ENCODE measurements at places on chromosomes 12 and 14.
A peak's percentile ranks its signal among the peaks of the same experiment; 100 is the strongest.

GRCh38 chr14:24416254-24416931 is 13.1 kb downstream of the CBLN3 start:
- DNase-seq: no peak

DNA sequence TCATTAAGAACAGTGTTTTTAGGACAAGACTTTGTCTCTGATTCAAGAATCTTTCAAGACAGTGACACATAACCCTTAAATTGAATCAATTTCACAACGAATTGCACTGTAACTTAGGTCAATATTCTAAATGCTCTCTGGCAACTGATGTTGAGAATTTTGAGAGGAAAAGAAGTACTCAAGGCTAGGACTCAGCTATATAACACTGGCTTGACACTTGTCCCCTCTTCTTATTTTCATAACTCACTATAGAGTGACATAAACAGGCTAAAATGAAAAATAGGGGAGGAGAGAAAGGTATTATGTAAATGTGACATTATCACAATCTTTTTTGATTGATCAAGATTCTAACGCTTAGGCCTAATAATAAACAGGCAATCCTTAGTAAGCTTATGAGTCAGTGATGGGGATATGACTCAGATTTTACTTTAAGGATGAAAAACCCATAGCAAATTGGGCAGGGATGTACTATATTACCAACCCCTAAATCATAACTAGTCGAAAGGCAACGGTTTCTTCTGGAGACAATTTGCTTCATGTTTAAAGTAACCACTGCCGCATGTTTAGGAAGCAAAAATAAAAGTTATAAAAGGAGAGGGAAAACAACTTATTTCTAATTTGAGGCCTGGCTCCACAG is 10.9 kb downstream of the BTG1 start:
- DNase-seq: peak; percentile 78

GRCh38 chr12:131749618-131750315 is 38.9 kb downstream of the SFSWAP start:
- DNase-seq: no peak

DNA sequence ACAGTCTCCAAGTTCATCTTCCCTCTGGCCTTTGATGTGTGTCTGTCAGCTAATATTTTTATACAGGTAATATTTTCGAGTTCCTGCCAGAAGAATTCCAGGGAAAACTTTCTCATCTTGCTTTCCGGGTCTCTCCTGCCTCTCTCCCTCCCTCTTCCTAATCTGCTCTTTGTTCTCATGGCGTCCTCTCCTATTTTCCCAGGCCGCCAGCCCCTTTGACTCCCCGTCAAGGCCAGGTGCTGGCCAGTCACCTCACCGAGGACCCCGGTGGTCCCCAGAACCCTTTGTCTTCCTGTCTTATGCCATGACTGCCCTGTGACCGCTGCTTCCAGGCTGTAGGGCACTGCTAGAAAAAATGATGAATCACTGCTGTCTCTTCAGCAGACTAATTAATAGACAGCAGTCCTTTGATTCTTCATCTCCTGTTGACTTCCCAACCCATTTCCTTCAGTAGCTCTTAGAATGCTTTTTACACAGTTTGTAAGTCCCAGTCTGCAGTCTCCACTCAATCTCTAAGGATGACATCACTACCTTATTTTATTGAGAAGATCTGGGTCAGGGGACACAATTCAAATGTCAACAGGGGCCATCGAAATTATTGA is 40.7 kb downstream of the PPFIBP1 start:
- no peak for DNase-seq

GRCh38 chr12:62472472-62472871 is 5.8 kb downstream of the MON2 start:
- no peak for DNase-seq
